ENCODE measurements at places on chromosomes 3 and 15.

GRCh38 chr3:128123156-128123537 lies 465 bp downstream of the RUVBL1 start:
- DNase-seq = no peak

- DNase-seq = peak; percentile 56
These were observed 212.1 kb upstream of the EIF1B start for GRCh38 chr3:40097131-40098117.

DNA sequence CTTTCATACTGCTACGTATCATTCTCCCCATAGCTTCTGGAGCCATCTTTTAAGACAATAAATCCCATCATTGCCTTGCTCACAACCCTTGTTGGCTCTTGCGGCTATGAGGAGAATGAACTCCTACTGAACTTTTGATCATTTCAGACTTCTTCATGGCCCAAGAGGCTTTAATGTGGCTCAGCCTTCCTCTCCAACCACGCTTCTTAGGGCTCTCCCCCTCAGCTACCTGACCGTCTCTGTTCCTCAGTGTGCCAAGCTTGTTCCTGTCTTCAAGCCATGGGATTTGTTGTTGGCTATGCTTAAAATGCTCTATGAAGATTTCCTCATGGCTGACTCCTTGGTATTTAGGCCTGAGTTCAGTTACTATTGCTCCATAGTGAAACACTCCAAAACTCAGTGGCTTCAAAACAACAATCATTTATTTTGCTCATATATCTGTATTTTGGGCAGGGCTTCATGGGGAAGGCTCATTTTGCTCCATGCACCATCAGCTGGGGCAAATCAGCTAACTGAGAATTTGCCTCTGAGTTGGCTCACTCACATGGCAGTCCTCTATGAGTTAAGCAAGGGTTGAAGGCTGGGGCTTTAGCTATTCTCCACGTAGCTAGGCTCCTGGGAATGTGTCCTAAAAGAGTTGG lies 47.5 kb downstream of the FOXL2 start:
- no peak for DNase-seq

GRCh38 chr3:114697401-114697800 lies 403.6 kb downstream of the TIGIT start:
- peak; percentile 17 for DNase-seq

- DNase-seq = no peak
These were observed 8.6 kb downstream of the TM4SF1 start for GRCh38 chr3:149368674-149369497.

- peak; percentile 41 for DNase-seq
These were observed 63.4 kb upstream of the LEKR1 start for GRCh38 chr3:156762631-156763185.

DNA sequence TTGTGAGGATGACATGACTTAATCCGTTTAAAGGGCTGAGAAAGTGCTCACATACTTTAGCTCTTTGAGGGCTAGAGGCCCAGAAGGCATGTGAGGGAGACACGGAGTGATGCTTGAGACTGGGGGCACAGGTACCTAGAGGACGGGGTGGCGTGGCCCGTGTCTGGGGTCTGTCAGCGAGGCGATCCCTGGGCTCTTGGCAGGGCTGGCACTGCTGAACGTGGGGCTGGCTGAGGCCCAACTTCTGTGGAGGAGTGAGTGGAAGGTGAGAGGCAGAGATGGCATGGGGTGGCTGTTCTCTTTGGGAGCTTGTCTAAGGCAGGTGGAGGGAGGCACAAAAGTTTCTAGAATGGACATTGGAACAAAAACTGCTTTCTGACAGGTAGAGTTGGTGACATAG lies 9.5 kb downstream of the SEMA4B start:
- no peak for DNase-seq

All from epithelial cell of esophagus (primary cell).